Activated CD4-positive, alpha-beta T cell treated with anti-CD3 and anti-CD28 coated beads, Interleukin-2, amount 50 U/mL, for 48 hours (primary cell): ENCODE measurements at places on chromosomes 1 and 21.

GRCh38 chr1:153728305-153729066 is 636 bp downstream of the INTS3 start:
- DNase-seq: peak; percentile 37

DNA sequence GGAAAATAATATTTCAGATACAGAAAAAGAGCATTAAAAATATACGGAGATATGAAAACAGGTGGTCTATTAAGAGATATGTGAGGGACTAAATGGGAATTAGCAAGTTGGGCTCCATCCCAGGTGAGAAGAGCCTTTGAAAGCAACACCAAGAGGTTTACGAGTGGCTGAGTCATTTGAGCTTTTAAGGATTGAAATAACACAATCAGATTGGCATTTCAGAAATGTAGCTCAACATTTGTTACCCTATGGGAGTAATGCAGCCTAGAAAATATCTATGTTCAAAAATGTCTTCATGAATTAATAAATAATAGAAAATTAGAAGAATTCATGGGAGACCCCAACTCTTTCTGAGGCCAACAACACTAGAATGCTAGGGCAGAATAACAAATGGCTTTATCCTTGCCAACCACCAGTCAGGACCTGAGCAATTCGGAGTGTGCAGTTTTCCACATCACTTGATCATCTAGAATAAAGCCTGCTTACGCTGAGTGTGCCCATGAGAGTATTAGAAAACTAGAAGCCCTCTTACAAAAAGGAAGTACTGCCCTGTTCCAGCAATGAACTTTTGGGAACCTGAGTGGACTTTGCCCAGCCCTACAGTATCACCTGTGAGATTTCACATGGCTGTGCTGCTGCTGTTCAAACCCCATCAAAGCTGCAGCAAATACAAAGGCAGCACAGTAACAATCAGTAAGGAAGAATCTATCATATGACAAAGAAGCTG is 538.0 kb upstream of the CAMK1G start:
- no peak for DNase-seq

- no peak for DNase-seq
These were observed 5.3 kb downstream of the RPS8 start for GRCh38 chr1:44780583-44781121.

GRCh38 chr21:44706026-44706705 is 5.2 kb downstream of the TSPEAR start:
- no peak for DNase-seq

GRCh38 chr21:36436829-36437744 is 42.8 kb downstream of the CLDN14 start:
- no peak for DNase-seq

DNA sequence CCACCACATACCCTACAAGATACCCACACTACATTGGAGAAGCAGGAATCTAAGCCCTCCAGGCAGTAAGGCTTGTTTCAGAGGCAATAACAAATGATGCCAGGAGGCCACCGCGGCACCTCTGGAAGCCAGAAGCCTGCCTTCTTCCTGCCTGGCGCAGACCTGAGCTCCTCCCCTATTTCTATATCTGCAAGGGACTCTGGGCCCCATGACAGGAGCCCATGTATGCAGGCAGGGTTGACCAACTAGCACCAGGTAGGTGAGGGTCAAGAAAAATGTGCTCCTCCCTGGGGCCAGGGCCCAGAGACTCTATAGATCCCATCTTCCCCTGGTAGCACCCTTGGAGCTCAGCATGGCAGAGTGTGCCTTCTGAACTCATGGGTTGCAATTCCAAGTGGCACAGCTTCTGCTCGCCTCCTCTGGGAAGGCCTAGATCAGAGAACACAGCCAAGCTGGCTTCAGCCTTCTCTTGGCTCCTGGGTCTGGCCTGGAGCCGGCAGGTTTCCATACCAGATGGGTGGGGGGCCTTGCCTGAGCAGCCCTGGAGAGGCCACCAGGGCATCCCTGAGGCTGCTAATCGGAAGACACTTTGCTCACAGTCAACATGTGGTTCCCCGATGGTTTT is 85.1 kb downstream of the STUM start:
- no peak for DNase-seq

DNA sequence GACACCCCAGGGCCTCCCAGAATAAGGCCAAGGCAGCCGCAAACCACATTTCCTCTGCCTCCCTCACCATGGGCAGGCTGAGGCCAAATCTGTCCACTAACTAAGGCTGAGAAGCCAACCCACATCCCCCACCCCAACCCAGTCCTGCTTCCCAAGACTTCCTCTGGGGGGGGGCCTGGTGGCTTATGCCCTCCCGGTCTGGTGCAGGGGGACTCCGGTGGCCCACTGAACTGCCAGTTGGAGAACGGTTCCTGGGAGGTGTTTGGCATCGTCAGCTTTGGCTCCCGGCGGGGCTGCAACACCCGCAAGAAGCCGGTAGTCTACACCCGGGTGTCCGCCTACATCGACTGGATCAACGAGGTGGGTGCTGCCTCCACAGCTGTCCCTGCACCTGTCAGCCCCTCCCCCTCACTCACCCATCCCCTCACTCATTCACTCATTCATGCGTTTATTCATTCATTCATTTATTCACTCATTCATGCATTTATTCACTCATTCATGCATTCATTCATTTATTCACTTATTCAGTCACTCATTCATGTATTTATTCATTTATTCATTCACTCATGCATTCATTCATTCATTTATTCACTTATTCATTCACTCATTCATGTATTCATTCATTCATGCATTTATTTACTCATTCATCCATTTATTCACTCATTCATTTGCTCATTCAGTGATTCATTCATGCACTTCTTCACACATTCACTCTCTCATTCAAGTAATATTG is 7.3 kb downstream of the CTRC start:
- DNase-seq: no peak

GRCh38 chr1:93598396-93598795 is 83.2 kb downstream of the BCAR3 start:
- DNase-seq: no peak

DNA sequence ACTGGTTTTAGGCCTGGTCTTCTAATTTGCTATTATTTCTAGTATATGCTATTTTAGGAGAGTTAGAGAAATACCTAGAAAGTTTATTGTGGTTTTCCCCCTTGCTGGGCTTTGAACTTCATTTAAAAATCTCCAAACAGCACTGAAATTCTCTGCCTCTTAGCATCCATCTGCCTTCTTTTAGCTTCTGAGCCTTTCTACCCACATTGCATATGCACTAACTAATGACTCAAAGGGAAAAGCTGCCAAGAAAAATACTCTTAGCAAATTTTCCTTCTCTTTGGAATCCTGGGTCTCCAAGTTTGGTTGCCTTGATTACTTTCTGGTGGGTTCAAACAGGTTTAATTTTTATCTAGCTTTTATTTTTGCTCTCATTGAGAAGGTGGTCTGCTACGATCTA is 408.4 kb upstream of the PTBP2 start:
- no peak for DNase-seq

- no peak for DNase-seq
These were observed 5.1 kb upstream of the TIAM1 start for GRCh38 chr21:31349208-31349607.

- no peak for DNase-seq
These were observed 184.4 kb downstream of the PTGER3 start for GRCh38 chr1:70863239-70863638.

- no peak for DNase-seq
These were observed 77.1 kb upstream of the KCTD3 start for GRCh38 chr1:215489771-215490565.

DNA sequence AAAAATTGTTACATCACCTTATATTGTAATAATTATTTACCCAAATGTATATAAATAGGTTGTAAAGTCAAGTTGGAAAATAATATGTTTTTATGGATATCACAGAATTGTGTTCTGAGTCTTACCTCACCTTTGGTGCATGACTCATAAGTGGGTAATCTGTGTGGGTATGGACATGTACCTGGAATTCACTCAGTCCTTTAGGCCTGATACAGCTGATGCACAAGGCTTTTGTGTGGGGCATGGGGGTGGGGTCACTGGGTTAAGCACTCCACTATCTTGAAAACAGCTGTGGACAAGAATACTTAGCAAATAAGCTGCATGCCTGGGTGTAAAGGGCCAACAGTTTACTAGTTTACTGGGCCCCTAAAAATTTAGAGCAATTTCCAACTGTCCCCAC is 34.4 kb downstream of the INKA2 start:
- no peak for DNase-seq

DNA sequence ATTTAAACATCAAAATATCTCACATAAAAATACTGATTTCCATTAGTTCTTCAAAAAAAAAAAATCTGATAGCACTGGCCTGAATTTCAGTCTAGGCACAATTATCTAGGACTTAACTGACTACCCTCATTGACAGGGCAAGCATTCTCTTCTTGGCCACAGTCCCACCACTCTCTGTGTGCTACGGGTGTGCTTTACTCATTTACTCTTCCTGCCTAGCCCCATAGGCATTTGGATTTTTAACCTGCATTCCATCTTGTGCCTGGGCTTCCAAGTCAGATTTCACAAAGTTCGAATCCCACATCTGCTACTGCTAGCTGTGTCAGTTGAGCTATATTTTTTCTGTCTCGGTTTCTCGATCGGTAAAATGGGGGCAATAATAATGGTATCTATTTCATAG is 38.0 kb downstream of the PTPN14 start:
- no peak for DNase-seq

DNA sequence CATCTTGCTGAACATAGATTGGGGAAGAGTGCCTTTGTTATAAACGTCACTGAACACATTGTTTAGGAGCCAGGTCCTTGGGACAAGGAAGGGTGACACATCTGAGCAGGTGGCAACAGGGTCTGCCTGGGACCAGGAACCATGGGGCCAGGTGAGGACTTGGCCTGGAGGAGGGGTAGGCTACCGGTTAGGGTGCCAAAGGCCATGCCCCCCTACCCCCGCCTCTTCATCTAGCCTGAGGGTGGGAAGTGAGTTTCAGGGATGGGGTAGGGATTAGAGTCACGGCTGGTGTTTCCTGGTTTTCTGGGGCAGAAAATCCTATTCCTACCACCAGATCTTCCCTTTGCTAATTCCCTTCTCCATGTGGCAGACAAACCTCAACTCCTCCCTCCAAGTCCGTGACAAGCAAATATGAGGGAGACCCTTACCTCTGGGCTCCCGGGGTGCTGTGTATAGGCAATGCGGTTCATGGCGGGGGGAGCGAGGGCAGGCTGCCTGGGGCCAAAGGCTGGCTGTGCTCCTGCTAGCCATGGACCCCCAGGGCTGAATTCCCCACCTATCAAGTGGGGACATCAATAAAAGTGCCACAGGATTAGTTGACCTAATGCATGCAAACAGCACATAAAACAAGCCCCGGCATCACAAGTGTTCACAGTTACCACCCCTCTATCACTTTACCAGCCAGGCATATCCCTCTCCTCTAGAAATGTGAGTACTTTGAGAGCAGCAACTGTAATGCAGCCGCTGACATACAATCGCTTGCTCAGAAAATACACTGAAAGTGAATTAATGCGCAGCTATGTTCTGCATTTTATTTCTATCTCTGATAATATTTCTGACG is 14.5 kb downstream of the CD247 start:
- no peak for DNase-seq

DNA sequence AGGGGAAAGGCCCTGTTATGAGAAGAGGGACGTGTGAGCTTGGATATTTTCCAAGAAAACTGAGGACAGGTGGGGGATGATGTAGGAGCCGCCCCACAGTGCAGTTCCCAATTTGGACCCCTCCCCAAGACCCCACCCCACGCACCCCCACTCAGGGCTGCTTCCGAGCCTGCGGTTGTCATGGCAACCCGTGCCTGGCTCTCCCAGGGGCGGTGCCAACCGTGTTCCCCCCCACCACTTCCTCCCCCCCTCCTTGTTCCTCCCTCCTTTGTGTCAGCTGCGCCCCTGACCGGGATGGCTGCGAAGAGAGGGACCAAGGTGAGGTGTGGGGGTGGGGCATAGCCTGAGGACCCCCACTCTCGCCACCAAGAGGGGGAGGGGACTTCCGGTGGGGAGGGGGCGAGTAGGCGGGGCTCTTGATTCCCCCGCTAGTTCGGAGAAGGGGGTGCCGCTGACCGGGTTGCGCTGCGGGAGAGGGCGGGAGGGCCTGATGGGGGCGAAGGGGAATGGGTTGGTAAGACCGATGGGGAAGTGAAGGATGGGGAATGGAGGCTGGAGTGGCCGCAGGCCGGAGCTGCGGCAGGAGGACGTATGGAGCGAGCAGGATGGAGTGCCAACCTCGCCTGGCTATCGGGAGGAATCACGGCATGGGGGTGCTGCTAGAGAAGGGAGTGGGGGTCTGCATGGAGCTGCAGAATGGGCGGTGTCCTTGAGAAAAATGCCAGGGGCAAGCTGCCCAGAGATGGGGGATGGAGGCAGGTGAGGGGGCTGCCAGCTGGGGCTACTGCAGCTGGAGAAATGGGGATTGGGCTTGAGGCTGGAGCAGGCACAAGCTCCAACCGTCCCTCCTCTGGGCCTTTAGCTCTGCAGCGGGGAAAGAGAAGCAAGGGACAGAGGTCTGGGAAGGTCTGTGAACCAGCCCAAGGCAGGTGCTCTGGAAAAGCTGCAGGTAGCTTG is 953 bp downstream of the TRIM46 start:
- DNase-seq: peak; percentile 67

DNA sequence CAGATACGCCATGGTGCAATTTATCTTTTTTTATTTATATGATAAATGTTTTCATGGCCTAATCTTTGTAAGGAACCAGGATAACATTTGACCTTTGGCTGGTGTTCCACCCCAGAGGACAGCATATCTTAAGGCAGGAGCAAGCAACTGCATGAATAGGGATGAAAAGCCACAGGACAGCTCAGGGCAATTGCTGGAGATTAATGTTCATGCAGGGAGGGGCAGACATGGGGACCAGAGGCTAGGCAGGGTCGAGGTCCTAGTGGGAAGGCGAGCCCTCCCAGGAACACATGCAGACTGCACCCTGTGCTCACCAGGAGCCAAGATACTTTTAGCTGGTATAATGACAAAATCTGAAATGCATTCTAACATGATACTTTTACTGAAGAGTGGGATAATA is 74.4 kb upstream of the HAO2 start:
- DNase-seq: no peak

DNA sequence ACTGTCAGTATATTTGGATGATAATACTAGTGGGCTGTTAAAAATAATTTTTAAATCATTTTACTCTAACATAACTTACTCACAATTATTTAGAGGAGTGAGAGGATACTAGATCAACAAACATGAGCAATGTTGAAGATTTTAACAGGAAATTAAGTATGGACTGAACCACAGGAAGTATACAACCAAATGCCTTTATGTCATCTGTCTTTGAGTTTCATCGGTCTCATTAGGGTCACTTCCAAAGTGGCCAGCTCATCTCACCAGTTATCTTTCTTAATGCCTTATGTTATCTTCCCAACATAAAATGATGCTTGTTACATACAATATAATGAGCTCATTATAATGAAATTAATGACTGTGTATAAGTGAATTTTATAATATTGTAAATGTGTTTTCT is 1.5 kb upstream of the RGS1 start:
- DNase-seq: no peak

- no peak for DNase-seq
These were observed 1.5 kb downstream of the CPTP start for GRCh38 chr1:1326075-1326605.

GRCh38 chr1:161779393-161779792 is 13.3 kb downstream of the ATF6 start:
- no peak for DNase-seq

- DNase-seq: no peak
These were observed 87.8 kb downstream of the SCCPDH start for GRCh38 chr1:246811985-246812384.
